ENCODE measurements at places on chromosomes 11 and 22.

DNA sequence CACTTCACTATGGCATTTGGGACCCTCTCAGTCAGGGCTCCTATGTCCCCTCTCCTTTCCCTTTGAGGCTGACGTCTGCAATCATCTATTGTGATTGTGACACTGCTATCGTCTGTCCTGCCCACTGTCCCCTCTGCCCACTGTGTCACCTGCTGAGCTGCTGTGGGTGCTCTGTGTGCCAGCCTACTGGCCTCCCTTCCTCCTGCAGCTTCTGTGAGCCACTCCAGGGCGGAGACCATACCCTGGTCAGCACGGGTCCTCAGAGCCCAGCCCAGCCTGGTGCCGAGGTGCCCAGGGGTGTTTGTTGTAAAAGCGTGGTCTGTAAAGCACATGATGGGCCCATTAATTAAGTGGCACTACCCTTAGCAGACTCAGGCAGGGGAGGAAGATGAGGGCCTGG lies 29.4 kb downstream of the MPPED1 start:
- DNase-seq = no peak

DNA sequence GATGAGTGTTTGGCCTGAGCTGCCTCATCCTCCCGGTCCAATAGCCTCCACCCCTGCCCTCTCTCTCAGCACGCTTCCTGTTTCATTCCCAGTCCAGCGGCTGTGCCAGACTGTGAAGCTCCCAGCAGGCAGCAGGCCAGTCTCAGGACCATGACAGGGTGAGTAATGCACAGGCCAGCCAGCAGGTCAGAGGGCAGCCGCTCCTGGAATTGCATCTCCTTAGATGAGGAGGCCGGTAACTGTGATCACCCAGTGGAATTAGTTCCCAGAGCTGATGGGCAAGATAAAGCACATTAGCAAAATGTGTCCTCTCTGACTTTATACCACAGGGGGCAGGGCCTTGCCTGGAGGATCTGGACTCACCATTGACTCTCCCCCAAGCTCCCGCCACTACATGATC lies 251.2 kb downstream of the ETS1 start:
- DNase-seq = no peak

DNA sequence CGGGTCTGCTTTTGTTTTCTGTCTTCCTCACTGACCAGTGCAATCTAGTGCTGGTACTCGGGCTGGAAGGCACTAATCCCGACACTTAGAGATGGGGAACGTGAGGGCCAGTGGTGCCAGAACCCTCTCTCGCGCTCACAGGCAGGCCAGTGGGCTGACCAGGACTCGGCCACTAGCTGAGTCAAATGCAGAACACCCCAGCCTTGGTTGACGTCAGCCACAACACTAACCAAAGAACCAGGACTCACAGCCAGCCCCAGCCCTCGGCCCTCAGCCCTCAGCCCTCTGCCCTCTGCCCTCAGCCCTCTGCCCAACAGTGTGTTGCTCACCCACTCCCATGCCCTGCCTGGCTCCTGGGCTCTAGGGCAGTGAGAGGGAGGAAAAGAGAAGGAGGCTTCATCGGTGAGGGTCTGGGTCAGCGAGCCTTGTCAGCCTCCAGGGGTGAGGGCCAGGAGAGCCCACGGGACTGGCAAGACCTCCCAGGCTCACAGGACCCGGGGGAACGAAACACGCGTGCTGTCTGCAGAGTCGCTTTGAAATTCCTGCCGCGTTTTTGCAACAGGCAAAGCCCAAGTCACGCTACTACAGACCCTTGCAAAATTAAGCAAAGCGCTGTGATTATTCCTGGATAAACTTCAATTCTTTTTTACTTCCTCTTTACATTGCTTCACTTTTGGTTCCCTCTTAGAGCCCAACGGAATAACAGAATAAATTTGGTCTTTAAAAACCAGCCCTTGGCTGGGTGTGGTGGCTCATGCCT lies 27.5 kb downstream of the KIAA0930 start:
- no peak for DNase-seq

- DNase-seq = no peak
Measured at GRCh38 chr22:17350292-17350691, 19.0 kb upstream of the CECR2 start.

- no peak for DNase-seq
Measured at GRCh38 chr11:15711311-15711710, 596.6 kb downstream of the INSC start.
